Stimulated activated CD4-positive, alpha-beta T cell treated with anti-CD3 and anti-CD28 coated beads, Interleukin-1b, Interleukin-23, amount 100 ng/mL, for 1 hour (primary cell): ENCODE measurements at places on chromosomes 1 and 21.

DNA sequence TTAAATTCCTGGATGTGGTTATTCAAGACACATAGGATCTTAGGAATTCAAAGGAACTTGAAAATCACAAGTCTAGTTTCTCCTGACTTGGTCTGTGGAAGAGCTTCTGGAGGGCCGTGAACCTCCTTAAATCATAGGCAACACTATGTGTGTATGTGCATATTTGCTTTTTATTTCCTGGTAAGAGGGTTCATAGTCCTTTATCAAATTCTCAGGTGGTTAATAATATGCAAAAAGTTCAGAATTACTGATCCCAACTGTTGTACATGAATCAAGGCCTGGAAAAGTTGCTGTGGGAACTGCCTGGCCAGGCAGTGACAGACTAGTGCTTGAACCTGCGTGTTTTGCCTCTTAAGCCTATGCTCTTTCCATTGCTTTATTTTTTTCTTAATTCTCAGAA is 12.9 kb downstream of the MTR start:
- DNase-seq: no peak

GRCh38 chr1:21117597-21118001 is 59.1 kb downstream of the EIF4G3 start:
- DNase-seq: no peak

DNA sequence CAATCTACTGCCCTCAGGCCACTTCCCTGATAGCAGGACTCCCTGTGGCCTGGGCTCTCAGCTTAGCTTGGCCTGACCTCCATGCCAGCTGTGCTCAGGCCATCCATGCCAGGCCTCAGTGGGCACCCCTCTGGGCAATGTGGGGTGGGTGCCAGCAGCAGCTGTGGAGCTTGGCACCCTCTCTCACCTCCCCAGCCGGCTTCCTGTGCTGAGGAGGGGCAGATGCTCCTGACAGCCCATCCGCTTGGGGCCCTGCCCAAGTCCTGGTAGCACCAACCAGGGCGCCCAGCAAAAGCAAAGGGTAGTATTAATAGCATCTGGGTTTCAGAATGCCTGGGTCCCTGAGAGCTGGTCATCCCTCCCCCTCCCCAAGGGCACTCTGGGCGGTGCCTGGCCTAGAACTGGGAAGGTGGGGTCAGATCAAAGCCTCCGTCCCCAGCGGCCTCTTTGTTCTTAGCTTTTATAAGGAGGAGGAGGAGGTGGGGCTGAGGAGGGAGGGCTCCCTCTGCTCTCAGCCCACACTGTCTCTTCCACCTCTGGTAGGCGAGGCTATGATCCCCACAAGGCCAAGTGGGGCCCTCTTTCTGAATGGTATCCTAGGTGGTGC is 6.1 kb downstream of the EFNA4 start:
- DNase-seq: no peak

GRCh38 chr1:38291336-38291735 is 244.7 kb upstream of the POU3F1 start:
- DNase-seq: no peak

DNA sequence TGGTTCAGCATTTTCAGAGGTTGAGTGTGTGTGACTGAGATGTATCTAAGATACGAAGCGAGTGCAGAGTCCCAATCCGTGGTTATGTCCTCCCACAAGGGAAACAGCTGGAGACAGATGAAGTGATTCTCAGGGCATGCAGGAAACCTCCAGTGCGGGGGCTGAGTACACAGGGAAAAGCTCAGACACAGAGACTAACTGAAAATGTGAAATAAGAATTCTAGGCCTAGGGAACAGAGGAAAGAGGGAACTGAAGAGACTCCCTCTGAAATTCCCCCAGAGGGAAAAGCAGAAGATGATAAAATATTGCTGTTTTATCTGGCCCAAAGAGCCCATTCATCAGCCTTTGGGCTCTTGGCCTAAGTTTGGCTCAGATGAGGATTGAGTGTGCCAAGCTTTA is 116.8 kb downstream of the LRRC53 start:
- no peak for DNase-seq

GRCh38 chr1:156626079-156626438 is 6.8 kb downstream of the HAPLN2 start:
- no peak for DNase-seq

GRCh38 chr1:118335331-118335732 is 150.3 kb upstream of the SPAG17 start:
- DNase-seq: no peak
